ENCODE measurements at places on chromosomes 7 and 10. TPM values are rescaled to one million over a fixed set of nuclear protein-coding genes. Genes with fewer than 3 reads are reported as not detected.

DNA sequence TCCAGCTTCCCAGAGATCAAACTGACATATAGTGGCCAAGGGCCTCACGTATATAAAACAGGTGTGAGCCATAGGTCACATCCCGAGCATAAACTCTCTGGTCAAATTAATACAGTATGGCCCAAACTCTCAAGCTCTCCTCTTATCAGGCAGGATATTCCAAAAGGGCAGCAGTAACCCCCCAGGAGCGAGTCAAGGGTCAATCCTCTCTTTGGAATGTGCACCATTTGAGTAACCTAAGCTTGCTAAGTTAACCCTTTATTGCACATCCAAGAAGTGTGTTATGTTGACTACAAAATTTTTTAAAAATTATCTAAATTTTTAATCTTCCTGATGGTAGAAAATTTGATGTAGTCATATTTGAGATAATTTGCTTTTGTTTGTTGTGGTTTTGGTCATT, 4.5 kb upstream of the TRIM24 start:
- H3K27me3 ChIP-seq, result no peaks in the 10 kb centered on the region
- H3K27ac ChIP-seq, result no peak overlapping the region
- no peak overlapping the region for H3K4me3 ChIP-seq
- peaks cover 4% of the 10 kb centered on the region for H3K4me1 ChIP-seq

GRCh38 chr7:17713584-17713983, 226.7 kb downstream of the SNX13 start:
- no peak for DNase-seq
- no peak overlapping the region for H3K27ac ChIP-seq
- no peaks in the 10 kb centered on the region for H3K36me3 ChIP-seq
- H3K27me3 ChIP-seq, result no peaks in the 10 kb centered on the region
- no peaks in the 10 kb centered on the region for H3K4me1 ChIP-seq

DNA sequence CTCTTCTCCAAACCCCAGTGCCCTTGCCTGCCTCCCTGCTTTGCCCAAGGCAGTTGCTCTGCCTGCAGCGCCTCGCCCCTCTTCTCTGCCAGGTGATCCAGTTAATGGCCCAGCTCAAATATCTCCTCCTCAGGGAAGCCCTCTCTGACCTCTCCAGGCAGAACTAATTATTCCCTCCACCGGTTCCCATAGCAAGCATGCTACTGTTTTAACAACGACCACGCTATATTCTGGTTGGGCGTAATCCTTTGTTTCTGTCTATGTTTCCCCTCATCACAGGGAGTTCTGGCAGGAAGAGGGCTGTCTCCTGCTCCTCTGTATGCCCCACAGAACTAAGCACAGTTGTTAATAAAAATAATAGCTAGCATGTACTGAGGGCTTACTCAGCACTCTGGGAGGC, 36.8 kb upstream of the R3HCC1L start:
- no peak overlapping the region for H3K27ac ChIP-seq
- peaks cover 4% of the 10 kb centered on the region for H3K27me3 ChIP-seq
- H3K36me3 ChIP-seq, result no peaks in the 10 kb centered on the region
- no peaks in the 10 kb centered on the region for H3K4me1 ChIP-seq

- H3K36me3 ChIP-seq, result no peaks in the 10 kb centered on the region
- no peak overlapping the region for H3K4me3 ChIP-seq
- no peaks in the 10 kb centered on the region for H3K4me1 ChIP-seq
- no peak overlapping the region for H3K27ac ChIP-seq
Measured at GRCh38 chr10:58963101-58963534, 213.3 kb upstream of the PHYHIPL start.

Gene CUZD1
- total RNA-seq, result 1.0 TPM

GRCh38 chr7:17234398-17235031, 63.9 kb upstream of the AHR start:
- peaks cover 48% of the 10 kb centered on the region for H3K4me1 ChIP-seq
- H3K4me3 ChIP-seq, result peak overlapping the region; percentile 71
- peak overlapping the region; percentile 89 for H3K27ac ChIP-seq

DNA sequence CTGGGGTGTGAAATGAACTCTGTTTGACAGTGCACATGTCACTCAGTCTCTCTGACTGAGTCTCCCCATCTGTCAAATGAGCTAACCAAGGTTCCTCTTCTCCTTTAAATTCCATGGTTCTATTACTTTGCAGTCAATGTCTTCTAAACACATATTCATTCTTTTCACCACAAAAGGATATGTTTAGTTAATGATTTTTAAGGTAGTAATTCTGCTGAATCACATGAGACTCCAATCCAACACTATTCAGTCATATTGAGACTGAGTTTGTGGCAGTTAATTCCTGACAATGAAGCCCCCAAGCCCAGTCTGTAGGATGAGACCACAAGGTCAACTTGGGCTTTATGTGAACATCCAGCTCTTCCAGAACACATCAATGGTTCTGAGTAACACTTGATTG, 85.3 kb downstream of the CALN1 start:
- DNase-seq, result no peak
- no peak overlapping the region for H3K4me3 ChIP-seq
- no peaks in the 10 kb centered on the region for H3K4me1 ChIP-seq
- H3K36me3 ChIP-seq, result no peaks in the 10 kb centered on the region
- no peaks in the 10 kb centered on the region for H3K27me3 ChIP-seq

Gene FAM25A
- not detected for total RNA-seq

Gene AOAH
- 2.6 TPM for total RNA-seq

DNA sequence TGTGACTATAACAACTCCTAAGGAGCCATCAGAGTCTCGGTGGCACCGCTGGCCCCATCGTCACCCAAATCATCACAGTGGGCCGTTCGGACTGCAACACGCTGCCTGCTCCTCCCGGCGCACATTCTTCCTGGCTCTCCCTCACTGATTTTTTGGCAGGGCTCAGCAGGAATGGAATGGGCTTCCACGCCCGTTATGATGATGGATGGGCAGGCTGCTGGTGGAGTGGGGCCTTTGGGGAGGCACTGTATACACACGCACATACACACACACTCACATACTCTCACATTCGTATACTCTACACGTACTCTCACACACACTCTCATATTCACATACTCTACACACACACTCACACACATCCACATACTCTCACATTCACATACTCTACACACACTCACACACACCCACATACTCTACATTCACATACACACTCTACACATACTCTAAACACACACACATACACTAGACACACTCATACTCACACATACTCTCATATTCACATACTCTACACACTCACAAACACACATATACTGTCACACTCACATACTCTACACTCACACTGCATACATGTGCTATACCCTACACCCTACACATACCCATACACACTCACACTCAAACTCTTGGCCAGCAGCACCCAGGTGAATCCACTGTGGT, 99.8 kb downstream of the KCNMA1 start:
- DNase-seq, result no peak
- H3K27ac ChIP-seq, result no peak overlapping the region
- no peaks in the 10 kb centered on the region for H3K36me3 ChIP-seq
- H3K27me3 ChIP-seq, result no peaks in the 10 kb centered on the region
- no peaks in the 10 kb centered on the region for H3K4me1 ChIP-seq

Gene RNF32
- 2.6 TPM for total RNA-seq

- no peak for DNase-seq
- H3K27ac ChIP-seq, result no peak overlapping the region
- H3K27me3 ChIP-seq, result no peaks in the 10 kb centered on the region
- no peaks in the 10 kb centered on the region for H3K36me3 ChIP-seq
- no peak overlapping the region for H3K4me3 ChIP-seq
- no peaks in the 10 kb centered on the region for H3K4me1 ChIP-seq
Measured at GRCh38 chr7:20395511-20395910, 64.8 kb downstream of the ITGB8 start.

Gene AKR1C3
- 0.33 TPM for total RNA-seq

GRCh38 chr7:151830121-151830830, 46.6 kb downstream of the PRKAG2 start:
- no peak overlapping the region for H3K4me3 ChIP-seq
- H3K4me1 ChIP-seq, result peaks cover 29% of the 10 kb centered on the region
- H3K27me3 ChIP-seq, result no peaks in the 10 kb centered on the region
- DNase-seq, result no peak
- no peak overlapping the region for H3K27ac ChIP-seq
- no peaks in the 10 kb centered on the region for H3K36me3 ChIP-seq

DNA sequence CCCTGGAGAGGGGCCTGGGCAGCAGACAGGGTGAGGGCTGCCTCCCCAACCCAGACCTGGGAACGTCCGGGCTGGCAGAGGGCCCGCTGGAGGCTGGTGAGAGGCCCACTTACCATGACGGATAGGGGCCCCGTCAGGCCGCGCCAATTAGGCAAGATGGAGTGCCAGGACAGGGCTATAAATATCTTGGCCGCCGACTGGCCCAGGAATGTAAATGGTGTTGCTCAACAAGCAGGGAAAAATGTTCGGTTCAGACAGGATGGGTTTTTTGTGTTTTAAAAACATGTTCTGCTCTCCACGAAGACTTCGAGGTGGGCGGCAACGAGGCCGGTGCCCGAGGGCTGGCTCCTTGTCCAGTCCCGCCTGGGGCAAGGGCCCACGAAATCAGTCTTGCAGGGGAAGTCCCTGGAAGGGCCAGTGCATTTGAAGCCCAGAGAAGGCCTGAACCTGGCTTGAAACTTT, 35.8 kb upstream of the ELN start:
- no peaks in the 10 kb centered on the region for H3K4me1 ChIP-seq
- peaks cover 3% of the 10 kb centered on the region for H3K27me3 ChIP-seq
- no peaks in the 10 kb centered on the region for H3K36me3 ChIP-seq
- DNase-seq, result no peak
- H3K27ac ChIP-seq, result no peak overlapping the region

Gene SFRP5
- not detected for total RNA-seq

Gene KCND2
- not detected for total RNA-seq

DNA sequence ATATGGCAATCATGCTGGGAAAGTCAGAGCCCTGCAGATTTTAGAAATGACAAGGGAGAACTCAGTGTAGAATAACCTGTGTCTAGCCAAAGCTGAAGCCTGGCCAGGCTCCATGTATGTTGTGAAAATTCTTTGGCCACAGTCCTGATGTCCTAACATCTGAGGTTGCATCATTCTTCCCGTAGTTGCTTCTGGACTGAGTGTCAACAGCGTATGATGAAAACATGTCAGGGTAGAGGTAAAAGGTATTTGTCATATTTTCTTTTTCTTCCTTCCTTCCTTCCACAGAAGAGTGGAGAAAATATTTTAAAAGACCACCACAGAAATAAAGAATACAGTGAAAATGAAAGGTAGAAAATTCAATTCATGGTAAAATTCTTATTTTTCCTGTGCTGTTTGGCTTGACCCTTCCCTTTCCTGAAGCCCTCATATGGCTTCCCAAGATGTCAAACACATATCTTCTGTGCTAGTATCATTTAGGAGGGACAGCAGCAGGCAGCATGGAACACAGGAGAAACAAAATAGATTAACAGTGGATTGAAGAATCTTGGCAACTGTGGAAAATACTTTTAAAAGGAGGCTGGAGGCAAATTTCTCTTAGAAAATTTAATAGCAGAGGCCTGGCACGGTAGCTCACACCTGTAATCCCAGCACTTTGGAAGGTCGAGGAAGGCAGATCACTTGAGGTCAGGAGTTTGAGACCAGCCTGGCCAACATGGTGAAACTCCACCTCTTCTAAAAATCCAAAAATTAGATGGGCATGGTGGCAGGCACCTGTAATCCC, 18.9 kb upstream of the NRBF2 start:
- no peaks in the 10 kb centered on the region for H3K27me3 ChIP-seq
- no peak for DNase-seq
- no peak overlapping the region for H3K27ac ChIP-seq
- no peak overlapping the region for H3K4me3 ChIP-seq

DNA sequence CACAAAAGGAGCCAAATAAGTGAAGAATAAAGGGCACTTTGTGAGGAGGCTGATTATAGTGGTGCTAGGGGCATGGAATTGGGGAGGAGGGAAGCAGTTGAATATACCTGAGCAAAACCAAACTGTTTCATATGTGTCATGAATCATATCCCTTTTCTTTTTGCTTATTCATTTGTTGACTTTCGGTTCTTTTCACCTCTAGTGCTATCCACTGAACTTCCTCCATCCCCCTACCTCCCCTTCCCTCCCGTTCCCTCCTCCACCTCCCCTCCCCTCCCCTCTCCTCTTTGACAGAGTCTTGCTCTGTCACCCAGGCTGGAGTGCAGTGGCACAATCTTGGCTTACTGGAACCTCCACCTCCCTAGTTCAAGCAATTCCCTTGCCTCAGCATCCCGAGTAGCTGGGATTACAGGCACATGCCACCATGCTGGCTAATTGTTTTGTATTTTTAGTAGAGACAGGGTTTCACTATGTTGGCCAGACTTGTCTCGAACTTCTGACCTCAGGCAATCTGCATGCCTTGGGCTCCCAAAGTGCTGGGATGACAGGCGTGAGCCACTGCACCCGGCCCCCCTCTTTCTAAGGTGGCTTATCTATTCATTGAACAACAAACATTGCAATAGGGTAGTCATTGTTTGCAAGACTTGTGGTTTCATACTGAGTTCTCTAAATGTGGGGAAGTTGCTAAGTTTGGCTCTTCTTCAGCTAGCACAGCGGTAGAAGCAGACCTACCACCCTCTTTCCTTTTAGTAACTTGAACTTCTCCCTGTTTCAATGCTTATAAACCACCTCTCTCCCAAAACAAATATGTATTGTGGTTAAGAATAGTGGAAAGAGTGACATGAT, 150.4 kb upstream of the PRPS1L1 start:
- H3K4me1 ChIP-seq, result no peaks in the 10 kb centered on the region
- peak; percentile 37 for DNase-seq
- no peaks in the 10 kb centered on the region for H3K36me3 ChIP-seq
- H3K27ac ChIP-seq, result no peak overlapping the region

DNA sequence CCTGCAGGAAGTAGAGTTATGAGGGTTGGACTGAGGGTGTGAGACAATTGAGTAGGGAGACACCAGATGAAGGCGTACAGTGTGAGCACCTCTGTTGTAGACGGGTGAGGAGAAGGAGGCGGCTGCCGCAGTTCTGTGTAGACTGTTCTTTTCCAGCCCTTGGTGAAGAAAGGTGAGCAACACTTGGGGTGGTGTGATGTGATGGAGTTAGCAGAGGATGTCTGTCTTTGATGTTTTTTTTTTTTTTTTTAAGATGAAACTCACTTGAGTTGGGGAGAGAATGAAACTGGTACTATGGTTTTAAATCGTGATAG, 42.8 kb upstream of the RNF216 start:
- H3K4me3 ChIP-seq, result peak overlapping the region; percentile 74
- peak; percentile 76 for DNase-seq
- H3K27me3 ChIP-seq, result no peaks in the 10 kb centered on the region
- peaks cover 28% of the 10 kb centered on the region for H3K4me1 ChIP-seq
- no peaks in the 10 kb centered on the region for H3K36me3 ChIP-seq

DNA sequence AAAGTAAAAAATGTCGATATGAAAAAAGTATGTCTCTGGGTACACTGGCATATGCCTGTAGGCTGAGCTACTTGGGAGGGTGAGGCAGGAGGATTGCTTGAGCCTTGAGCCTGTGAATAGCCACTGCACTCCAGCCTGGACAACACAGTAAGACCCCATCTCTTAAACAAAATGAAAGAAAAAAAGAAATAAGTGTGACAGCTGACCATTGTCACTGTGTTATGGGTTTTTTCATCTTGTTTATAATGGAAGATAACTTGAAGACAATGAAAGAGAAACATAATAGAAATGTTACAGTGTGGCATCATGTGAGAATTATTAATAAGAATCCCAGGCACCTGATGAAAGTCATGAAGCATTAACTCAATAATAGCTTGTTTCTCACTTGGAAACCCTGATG, 75.0 kb downstream of the APBB1IP start:
- no peak overlapping the region for H3K27ac ChIP-seq
- no peak overlapping the region for H3K4me3 ChIP-seq
- DNase-seq, result no peak

Gene ASB10
- not detected for total RNA-seq

Gene TIAL1
- total RNA-seq, result 177 TPM

Data from activated CD4-positive, alpha-beta memory T cell treated with anti-CD3 and anti-CD28 coated beads for 36 hours (primary cell).